ENCODE measurements at places on chromosomes 2 and 18.

DNA sequence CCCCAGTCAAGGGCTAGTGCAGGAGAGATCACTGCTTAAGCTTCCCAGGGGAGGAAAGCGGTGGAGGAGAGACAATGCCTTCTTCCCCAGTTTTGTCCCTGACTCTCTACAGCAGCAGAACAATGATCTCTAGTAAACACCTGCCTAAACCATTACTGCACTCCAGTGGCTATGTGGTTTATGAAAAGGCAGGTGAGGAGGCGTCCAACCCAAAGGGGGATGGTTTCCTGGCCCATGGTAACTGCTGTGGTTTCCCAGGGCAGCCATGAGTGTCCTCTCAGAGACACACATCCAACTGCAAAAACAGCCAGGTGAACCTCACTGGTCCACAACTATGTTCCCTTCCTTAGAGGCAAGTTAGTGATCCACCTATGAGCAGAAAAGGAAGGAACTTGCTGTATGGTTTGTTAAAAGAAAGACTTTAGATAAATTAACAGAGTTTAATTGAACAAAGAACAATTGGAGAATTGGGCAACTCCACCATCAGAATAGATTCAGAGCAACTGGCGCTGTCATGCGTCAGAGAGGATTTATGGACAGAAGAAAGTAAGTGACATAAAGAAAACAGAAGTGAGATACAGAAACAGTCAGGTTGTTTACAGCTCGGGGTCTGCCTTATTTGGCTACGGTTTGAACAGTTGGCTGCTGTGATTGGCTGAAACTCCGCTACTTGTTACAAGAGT lies 4.8 kb upstream of the TTC39C start:
- DNase-seq: peak; percentile 18

- DNase-seq: no peak
These were observed 98.1 kb upstream of the YPEL5 start for GRCh38 chr2:30048636-30049175.

DNA sequence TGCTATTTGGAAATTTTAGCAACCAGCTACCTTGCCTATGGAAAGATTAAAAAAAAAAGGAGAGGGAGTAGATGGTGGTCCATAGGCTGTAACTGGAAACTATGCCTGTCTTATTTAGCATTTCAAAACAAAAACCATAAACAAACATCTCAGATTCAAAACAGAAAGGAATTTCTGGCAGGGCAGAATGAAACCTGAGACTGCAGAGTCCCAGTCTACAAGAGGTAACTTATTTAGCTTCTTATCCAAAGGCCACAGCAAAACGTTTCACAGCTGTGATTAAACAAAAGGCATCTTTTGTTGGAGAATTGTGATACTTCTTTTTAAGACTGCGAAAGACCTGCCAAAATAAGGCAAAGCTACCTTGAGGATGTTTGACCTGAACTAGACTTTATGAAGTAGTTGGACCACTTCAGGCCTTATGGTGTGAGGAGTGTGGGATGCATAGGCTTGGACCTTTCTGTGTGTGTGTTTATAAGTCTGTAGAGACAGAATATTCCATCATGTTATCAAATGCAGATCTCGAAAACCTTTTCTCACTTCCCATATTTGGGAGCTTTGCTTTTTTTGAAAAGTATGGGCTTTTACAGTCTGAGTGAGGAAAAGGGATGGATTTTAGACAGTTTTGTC lies 11.0 kb downstream of the CRIM1 start:
- no peak for DNase-seq

DNA sequence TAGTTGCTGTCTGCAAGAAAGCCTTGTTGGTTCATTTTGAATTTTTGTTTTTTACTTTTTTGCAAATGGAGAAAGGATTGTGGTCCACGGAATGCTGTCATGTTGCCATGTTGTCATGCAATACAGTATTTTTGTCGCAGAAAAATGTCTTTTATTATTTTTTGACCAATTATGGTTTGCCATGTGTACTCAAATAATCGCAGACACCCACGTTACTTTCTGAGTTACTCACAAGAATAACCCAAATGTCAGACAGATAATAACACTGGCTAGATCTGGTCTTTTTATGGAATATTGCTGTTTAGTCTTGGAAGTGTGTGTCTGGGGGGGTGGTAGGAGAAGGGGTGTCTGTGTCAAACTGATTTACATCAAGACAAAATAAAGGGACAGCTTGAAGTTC lies 188.9 kb downstream of the LTBP1 start:
- DNase-seq: no peak

GRCh38 chr2:177014946-177015345 lies 197.6 kb upstream of the HNRNPA3 start:
- DNase-seq: no peak

- DNase-seq: peak; percentile 30
These were observed 2.7 kb upstream of the PID1 start for GRCh38 chr2:229273723-229274338.

DNA sequence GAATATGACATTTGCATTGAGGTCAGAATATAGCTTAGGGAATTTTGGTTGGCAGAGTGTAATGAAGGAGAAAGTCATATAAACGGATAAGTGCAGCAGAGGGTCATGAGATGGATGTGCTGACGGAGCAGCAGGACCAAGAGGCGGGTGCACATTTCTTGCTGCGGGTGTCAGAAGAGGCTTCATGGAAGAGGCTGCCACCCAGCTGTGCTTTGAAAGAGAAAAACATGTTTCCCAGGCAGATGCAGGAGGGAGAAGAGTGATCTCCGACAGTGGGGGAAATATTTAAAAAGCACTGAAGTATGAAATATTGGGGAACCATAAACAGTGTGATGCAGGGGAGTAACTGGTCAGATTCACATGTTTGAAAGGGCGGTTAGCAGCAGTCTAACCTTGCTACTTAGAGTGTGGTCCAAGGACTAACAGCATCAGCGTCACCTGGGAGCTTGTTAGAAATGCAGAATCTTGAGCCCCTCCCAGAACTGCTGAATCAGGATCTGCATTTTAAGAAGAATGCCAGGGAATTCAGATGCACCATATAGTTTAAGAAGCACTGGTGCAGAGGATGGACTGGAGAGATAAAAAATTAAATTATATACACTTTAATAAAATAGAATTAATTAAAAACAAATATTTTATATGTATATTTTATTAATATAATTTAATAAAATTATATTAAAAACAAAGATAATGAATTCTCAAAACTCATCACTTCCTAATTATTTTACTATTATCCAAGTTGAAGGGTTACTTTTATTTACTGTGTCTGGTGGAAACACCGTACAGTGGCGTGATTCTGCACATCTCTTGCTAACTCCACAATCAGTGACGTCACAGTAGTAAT lies 36.1 kb upstream of the SCYGR1 start:
- no peak for DNase-seq

GRCh38 chr2:237293978-237294377 lies 120.0 kb downstream of the COL6A3 start:
- no peak for DNase-seq

GRCh38 chr2:160303076-160303475 lies 103.0 kb upstream of the ITGB6 start:
- DNase-seq: no peak

GRCh38 chr2:150467621-150467963 lies 19.9 kb downstream of the RND3 start:
- DNase-seq: no peak

GRCh38 chr2:31334311-31335026 lies 80.1 kb downstream of the XDH start:
- no peak for DNase-seq

- DNase-seq: no peak
These were observed 2.3 kb upstream of the ITGA4 start for GRCh38 chr2:181454686-181455450.

DNA sequence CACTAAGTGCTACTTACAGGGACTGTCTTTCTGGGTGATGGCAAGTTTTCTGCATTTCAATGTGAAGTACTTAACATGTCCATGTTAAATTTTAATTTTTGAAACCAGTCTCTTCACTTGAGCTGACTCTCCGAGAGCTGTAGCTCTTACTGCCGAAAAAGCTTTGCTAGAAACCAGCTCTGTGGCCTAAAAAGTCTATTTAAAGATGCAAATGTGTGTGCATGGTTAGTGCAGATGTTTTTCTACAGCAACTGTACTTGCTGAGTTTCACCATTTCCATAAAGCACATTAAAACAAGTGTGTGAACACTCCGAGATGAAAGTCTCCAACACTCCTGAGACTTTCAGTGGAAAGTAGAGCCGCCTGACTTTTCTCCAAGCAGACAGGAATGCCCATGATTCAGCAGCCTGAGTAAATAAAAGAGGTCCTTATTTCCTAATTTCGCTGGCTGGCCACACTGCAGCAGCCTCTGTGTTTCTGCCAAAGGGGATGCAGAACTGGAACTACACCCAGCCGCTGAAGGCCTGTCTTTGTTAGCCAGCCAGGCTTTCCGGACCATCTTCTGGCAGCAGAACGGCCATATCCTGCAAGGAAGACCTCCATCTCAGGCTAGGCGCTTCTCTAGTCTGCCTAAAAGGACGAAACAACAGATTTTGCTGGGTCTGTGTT lies 121.2 kb downstream of the ZNF521 start:
- no peak for DNase-seq

DNA sequence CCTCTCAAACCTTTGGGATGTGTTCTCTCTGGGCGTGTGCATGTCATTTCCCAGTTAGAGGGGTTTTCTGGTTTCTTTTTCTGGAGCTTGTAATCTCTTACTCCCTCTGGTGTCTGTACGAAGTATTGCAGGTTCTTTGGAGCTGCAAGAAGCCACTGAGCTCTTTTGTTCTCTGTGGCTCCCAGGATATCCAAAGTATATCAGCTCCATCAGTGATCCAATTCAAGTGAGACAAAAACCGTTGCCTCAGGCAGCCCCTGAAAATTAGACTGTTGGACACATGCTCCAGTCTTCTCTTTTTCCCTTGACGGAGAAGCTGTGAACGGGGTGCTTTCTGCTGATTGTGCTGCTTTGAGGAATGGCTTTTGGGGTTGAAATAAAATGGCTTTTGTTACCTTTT lies 59.0 kb upstream of the LDLRAD4 start:
- no peak for DNase-seq

DNA sequence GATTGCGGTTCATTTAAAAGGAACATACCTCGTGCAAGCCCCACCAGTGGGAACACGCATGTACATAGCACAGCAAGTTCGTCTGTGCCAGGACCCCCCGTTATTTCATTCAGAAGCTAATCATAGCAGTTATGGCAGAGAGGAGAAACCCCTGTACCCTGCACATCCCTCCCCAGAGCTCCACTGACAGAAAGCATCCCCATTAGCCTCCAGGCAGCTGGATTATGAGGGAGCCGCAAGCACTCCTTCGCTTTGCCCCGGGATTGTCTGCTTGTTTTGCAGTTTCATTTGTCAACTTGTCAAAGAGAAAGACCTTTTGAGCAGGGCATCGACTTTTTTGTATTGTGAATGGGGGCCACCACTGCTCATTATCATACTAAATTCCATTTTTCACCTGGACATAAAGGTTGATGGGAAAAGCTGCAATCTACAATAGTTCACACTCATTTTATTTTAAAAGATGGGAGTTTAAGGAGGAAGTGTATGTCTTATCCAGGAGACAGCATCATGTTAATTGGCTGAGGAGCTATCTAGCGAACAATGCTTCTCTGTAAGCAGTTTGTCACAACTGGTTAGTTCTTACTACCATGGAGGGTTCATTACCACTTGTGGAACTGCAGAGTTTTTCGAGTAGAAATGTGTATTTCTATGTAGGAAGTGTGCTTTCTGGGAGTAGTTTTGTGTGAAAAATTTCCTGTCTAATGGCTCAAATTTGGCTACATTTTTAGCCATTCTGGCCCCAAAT lies 255.3 kb downstream of the THSD7B start:
- DNase-seq: no peak

Measured in NCI-H1092 (cell line).